ENCODE measurements at places on chromosomes 16 and 17.
A peak's percentile ranks its signal among the peaks of the same experiment; 100 is the strongest.

DNA sequence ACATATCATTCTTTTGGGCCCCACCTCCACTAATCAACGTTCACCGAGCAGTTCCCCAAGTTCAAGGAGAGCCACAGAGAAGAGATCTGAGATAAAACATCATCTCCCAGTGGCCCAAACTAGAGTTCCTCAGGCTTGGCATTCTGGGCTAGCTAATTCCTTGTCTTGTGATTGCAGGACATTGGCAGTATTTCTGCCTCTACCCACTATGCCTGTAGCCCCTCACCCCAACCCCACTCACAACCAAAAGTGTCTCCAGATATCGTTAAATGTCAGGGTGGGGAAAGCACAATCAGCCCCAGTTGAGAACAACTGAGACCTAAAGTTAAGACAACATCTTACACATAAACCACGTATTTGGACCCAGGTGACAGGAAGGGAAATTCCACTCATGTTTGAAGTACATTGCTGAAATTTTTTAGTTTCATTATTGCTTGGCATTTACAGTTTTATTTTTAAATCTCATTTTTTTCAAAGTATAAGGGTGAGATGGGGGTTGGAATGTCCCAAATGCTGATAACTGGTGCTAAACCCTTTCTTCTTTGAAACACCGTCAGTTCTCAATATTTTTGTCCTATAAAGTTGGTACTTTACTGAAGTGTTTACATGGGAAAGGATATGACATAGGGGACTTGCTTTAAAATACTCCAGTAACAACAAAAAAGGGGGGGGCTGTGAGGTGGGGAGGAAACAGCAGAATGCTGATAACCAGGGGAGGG lies 13.6 kb downstream of the ZC3H7A start:
- DNase-seq = no peak

GRCh38 chr17:40404003-40404402 lies 13.7 kb downstream of the TOP2A start:
- no peak for DNase-seq

- no peak for DNase-seq
These were observed 86.9 kb upstream of the CBX4 start for GRCh38 chr17:79926142-79926604.

DNA sequence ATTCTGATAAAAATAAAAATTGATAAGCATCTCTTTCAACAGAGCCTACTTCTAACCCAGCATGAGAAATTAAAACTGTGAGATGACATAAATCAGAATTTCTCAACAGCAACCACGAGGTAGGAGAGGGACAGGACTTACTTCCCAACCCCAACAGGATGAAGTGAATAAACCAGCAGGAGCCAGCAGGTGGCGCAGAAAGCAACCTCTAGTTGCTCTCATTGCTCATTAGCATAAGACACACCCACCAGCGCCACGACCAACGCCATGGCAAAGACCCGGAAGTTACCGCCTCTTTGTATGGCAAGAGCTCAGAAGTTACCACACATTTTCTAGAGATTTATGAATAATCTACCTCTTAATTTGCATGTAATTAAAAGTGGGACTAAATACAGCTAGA lies 189.4 kb upstream of the CDH8 start:
- DNase-seq = peak; percentile 88

GRCh38 chr16:47043970-47044684 lies 70.7 kb upstream of the DNAJA2 start:
- DNase-seq = no peak

DNA sequence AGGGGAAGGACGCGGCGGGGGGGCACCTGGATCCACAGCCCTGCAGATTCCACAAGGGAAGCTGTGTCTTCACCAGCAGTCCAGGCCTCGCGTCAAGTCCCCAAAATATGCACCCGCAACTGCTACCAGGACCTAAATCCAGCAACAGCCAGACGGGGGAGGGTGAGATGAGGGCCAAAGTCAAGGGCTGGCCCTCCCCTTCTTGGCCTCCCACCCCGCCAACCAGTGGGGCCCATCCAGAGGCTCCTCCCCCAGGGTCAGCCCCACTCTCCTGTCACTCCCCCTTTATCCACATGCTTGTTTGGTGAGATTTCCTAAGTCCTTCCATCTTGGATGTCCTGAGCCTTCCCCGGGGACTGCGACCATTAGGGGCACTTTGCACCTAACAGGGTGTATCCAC lies 138.7 kb downstream of the ENGASE start:
- DNase-seq = no peak

GRCh38 chr17:65099941-65100315 lies 37.2 kb upstream of the RGS9 start:
- no peak for DNase-seq

DNA sequence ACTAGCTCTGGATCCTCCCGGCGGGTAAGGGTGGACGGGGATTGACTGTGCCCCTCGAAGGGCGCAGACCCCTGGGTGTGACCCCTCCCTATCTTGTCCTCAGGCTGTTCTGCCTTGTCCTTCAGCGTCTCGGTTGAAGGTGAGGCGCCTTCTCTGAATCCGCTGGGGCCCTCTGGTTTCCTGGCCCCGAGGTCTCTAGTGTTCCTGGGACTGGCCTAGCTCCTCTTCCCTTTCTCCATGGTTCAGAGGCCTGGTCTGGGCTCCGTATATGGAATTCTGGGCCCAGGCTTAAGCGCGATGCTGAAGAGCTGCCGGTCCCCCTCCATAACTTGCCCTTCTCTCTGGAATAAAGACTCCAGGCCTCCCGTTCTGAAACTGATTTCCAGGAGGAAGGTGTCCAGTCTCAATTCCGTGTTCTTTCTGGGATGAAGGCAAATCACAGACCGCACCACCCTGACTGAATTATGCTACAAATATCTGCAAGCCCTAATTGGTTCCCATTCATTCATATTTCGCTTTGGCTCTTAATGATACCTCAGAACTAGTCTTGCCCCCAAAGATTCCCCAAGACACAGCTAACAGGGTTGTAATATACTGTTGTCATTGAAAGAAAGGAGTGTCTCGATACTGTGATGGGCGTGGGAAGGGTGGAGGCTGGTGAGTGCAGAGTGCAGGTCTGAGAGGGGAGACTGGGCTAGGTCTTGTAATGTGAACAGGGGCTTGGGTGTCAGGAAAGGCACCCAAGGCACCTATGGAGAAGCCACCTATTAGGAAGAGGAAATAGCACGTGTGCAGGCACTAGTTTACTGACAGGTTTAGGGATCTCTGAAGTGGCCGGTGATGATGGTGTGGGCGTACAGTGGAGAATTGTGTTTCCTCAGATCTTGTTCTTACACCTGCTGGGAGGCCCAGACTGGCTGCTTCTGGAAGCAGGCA lies 851 bp downstream of the EDC4 start:
- DNase-seq = no peak

GRCh38 chr17:1030684-1031532 lies 34.0 kb downstream of the TIMM22 start:
- DNase-seq = no peak

GRCh38 chr17:49987681-49988441 lies 7.2 kb downstream of the DLX3 start:
- DNase-seq = no peak

- DNase-seq = no peak
These were observed 59.2 kb downstream of the ANKRD11 start for GRCh38 chr16:89431158-89431584.

DNA sequence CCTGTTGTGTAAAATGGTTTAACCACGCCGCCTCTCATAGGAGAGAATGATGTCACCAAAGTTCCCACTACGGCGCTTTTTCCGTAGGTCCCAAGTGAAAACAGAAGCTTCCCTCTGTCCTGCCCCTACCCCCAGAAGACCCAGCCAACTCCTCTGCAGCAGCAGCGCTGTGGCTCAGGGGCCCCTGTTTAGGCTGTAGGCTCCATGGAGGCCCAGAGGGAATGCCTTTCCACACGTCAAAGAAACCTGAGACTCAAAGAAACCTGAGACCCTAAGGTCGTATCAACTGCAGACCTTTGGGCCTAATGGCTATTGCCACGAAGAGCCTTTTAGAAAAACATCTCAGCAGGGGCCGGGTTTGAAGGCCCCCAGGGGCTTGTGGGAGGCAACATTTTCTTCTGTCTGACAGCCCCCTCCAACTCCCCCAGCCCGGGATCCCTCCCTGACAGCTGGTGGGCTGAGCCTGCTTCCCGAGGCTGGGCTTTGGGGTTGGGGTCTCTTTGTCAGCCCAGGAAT lies 43.1 kb upstream of the MEAK7 start:
- DNase-seq = no peak

DNA sequence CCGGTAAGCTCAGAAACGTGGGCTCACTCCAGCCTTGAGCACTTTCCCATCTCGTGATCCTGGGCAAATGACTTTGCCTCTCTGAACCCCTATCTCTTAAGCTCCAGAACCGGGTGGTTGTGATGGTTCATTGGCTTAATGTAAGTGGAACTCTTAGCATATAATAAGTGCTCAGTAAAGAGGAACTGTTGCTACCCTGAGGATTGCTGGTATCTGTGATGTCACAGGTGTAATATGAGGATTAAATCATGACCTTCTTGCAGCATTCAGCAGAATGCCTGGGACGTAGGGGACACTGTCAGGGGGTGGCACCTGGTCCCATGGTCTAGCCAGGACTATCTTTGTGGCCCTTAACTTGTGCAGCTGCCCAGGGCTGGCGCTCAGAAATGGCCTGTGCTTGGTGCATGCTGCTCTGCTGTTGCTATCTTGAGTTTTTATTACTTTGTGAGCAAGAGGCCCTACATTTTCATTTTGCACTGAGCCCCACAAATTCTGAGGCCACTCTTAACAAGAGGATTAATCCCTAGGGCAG lies 68.8 kb downstream of the SREBF1 start:
- DNase-seq = no peak

GRCh38 chr16:67441271-67441753 lies 10.4 kb downstream of the HSD11B2 start:
- no peak for DNase-seq

DNA sequence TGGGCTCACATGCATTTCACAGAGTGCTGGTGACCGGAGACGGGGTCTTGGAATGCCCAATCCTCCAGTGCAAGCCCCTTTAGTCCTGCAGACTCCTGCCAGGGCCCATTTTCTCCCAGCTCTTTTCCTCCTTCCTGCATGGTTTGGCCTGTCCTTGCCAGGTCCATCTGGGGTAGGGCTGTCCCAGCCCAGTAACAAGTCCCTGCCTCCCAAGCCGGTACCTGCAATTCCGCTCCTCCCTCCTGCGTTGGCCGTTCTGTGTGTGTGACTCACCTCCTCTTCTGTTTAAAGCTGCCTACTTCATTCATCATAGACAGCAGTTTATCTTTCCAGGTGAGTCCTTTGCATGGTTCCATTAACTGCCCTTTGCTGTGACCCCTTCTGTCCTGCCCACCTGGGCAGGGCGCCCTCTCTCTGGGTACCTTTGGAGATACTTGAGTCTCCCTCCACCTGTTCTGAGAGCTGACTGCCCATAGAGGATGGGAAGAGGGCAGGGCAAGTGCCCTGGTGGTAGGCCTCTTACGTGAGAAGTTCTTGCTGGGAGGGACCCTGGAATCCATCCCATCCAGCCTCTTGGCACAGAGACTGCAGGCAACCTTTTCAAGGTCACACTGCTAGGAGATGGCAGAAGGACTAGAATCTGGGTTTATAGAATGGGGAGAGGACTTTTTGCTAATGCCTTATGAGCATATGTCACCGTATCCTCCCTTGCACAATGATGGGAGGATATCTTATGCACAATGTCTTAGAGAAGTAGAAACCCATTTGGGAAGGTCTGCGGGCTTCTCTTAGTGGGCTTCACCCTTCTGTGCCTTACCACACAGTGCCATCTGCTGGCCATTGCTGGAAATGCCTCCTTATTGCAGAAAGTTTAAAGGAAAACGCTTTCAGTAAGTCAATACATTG lies 29.7 kb upstream of the LGALS9 start:
- peak; percentile 31 for DNase-seq
